Epithelial cell of proximal tubule (primary cell): ENCODE measurements at places on chromosomes 3 and 15. TPM values are rescaled to one million over a fixed set of nuclear protein-coding genes. Genes with fewer than 3 reads are reported as not detected.

DNA sequence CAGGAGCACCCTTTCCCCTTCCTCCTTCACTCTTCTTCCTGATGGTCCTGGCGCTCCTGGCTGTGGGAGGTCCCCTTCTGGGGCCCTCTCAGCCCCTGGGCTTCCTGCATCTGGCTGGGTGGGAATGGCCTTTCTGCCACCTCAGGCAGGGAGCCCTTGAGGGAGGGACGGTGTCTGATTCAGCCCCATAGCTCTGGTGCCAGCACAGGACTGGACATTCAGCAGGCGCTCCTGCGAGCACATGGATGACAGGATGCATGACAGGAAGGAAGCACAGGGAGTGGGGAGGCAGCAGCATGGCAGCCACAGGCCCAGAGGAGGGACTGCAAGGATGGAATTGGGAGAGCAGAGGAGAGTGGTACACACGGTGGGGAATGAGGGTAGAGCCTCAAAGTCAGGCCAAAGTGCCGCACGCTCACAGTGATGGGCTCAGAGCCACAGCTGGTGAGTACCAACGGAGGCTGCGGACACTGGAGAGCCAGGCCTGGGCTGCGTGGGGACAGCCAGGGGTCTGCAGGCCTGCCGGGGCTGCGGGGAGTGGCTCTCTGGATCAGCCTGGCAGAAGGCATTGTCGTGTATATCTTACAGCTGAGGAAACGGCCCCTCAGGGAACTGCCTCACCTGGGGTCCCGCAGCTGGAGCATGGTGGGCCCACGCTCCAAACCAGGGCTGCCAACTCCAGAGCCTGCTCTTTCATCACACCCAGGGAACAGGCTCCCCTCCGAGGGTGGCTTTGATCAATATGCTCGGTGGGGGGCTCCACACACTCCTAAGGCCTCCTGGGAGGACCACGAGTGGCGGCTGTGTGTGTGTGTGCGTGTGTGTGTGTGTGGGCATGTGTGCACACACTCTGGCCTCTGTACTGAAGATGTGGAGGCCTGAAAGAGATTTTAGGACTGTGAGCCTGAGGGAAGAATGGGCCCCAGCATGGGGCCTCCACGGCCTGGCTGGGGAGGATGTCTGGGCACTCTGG lies 51.4 kb upstream of the CTSH start:
- no peak for DNase-seq

- DNase-seq, result no peak
These were observed 84.6 kb downstream of the DGKG start for GRCh38 chr3:186277268-186277909.

- no peak for DNase-seq
These were observed 6.4 kb downstream of the ASTE1 start for GRCh38 chr3:131020122-131020693.

GRCh38 chr15:52118969-52119749 lies 6.6 kb upstream of the BCL2L10 start:
- no peak for DNase-seq

GRCh38 chr3:126945171-126945721 lies 37.7 kb upstream of the PLXNA1 start:
- DNase-seq, result no peak

DNA sequence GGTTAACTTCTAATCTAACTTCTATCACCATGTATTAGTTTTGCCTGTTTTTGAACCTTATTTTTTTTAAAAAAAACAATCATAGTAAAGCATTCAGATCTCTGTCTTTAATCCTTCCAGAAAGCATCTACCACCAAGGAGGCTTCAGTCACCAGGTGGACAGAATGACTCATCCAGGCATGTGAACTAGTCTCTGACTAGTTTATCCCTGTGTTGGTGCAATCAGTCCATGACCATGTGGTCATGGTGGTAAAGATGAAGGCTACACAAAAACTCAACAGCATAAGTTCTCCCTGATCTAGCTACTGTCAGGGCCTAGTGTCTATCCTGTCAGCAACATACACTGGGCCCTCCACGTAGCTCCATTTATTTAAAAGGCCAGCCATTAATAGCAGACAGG lies 750.6 kb downstream of the AGBL1 start:
- no peak for DNase-seq

DNA sequence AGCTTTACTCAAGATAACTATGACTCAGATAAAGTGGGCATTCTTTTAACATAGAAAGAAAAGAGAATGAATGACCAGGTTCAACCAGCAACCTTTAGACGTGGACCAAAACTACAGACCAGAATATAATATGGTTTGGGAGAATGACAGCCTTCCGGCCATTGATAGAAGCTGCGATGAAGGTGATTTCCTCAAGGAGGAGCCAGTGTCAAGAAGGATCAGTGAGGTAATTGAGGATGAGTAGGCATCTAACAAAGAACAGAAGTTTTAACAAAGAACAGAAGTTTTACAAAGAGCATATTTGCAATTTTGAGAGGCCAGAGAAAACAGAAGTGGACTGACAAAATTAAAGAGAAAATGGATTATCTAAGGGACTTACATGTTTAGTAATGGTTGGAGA lies 289.0 kb upstream of the AGTR1 start:
- DNase-seq, result no peak

SOX14 gene
- total RNA-seq, result not detected in 2 replicates

AP3B2 gene
- total RNA-seq, result under 0.01 and 0.07 TPM in 2 replicates
